ENCODE measurements at places on chromosomes 11 and 22.
A peak's percentile ranks its signal among the peaks of the same experiment; 100 is the strongest.

GRCh38 chr11:105051559-105051958 is 6.4 kb upstream of the CARD16 start:
- no peak for DNase-seq
- no peaks in the 10 kb centered on the region for H3K27me3 ChIP-seq
- no peaks in the 10 kb centered on the region for H3K36me3 ChIP-seq
- H3K4me1 ChIP-seq, result peaks cover 8% of the 10 kb centered on the region

DNA sequence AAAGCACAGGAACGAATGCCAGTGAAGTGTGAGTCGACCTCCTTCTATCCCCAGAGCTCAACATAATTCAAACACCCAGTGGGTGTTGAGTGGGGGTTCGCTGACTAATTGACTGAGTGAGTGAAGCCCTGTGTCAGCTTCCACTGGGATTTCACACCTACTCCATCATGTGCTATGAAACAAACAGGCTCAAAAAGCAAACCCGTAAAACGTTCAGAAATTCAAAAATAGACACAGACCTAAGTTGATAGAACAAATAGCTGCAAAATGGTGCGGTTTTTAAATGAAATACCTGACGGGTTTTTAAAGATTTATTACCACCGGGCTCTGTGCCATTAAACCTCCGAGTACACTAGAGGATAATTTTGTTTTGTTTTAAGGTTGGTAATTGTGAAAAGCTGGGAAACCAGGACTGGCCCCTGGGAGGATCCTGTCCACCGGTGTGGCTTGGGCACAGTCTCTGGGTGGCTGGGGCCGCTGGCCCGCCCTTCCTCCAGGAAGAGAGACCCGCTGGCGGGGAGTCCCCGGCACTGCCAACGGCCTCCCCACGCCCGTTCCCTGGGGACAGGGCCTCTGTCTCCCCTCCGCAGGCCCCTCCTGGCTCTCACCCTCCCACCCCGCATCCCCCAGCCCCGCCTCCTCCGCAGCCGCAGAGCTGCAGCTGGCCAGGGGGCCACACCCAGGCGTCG is 13.6 kb downstream of the KCNJ5 start:
- H3K4me3 ChIP-seq, result peak overlapping the region; percentile 50
- H3K27ac ChIP-seq, result peak overlapping the region; percentile 80
- no peaks in the 10 kb centered on the region for H3K36me3 ChIP-seq
- no peak for DNase-seq

DNA sequence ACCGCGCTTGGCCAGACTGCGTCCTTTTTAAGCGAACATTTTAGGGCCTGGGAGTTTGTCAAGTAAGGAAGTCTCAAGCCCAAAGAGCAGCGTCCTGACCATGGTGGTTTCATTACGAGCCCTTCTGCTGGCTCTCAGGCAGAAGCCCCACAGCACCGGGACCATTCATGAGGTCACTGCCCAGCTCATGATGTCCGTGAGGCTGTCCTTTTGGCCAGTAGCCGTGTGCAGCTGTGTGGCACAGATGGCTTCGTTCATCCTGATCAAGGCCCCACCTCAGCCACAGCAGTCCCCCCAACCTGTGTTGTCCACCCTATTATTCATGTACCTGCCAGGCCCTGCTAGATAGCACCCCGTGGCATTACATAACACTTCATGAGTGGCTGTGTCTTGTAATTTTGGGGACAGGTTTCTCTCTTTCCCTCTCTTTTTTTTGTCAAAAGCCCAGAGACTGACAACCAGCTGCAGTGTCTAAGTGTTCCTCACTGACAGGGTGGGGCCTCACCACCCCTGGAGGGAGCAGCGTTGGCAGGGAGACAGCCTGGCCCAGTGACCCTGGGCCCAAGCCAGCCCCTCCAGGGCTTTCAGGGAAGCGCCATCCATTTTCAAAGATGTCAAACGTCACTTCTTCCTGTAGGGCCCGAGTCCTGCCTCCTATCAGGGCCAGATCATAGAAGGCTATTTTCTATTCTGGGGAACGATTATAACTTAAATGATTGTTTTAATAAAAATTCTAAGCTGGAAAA is 21.8 kb upstream of the CABP7 start:
- no peaks in the 10 kb centered on the region for H3K36me3 ChIP-seq
- no peak for DNase-seq
- H3K27me3 ChIP-seq, result no peaks in the 10 kb centered on the region

- H3K36me3 ChIP-seq, result peaks cover 16% of the 10 kb centered on the region
- no peaks in the 10 kb centered on the region for H3K4me1 ChIP-seq
- no peak overlapping the region for H3K27ac ChIP-seq
These were observed 37.7 kb downstream of the EIF4ENIF1 start for GRCh38 chr22:31451709-31452571.

- H3K4me3 ChIP-seq, result no peak overlapping the region
- H3K27me3 ChIP-seq, result no peaks in the 10 kb centered on the region
- no peak for DNase-seq
- no peaks in the 10 kb centered on the region for H3K4me1 ChIP-seq
- H3K36me3 ChIP-seq, result no peaks in the 10 kb centered on the region
- H3K27ac ChIP-seq, result no peak overlapping the region
These were observed 680.0 kb downstream of the BRD1 start for GRCh38 chr22:49147617-49148175.

DNA sequence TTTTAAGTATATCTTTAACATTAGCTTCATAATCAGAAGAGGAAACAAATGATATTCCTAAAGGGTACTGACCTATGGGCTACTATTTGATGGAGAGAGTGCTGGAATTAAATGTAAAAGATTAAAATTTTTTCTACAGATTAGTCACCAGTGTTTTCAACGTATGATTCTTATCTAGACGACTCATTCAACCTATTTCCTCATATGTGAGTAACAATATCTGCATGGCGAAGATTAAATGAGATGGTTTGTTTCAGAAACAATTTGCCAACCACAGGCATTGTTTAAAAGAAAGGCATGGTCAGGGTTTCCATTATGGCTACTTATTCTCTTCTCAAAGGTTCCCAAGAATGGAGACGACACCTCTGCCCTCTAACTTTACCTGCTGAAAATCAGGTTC is 20.4 kb downstream of the OR56B4 start:
- no peak overlapping the region for H3K27ac ChIP-seq
- 0 out of 2 replicates have a peak, but pooled peaks cover 2% of the 10 kb centered on the region for H3K27me3 ChIP-seq
- DNase-seq, result no peak
- H3K36me3 ChIP-seq, result no peaks in the 10 kb centered on the region

All from Panc1 (cell line).